ENCODE measurements at places on chromosomes 13 and 19.

DNA sequence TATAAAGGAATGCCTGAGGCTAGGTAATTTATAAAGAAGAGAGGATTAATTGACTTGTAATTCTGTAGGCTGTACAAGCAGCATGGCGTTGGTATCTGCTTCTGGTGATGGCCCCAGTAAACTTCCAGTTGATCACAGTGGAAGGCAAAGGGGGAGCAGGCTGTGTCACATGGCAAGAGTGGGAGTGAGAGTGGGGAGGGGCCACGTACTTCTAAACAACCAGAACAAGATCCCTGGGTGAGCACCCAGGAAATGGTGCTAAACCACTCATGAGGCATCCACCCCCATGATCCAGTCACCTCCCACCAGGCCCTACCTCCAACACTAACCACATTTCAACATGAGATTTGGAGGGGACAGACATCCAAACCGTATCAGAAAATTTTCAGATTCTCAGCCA lies 3.0 kb upstream of the RNF113B start:
- no peak for DNase-seq

DNA sequence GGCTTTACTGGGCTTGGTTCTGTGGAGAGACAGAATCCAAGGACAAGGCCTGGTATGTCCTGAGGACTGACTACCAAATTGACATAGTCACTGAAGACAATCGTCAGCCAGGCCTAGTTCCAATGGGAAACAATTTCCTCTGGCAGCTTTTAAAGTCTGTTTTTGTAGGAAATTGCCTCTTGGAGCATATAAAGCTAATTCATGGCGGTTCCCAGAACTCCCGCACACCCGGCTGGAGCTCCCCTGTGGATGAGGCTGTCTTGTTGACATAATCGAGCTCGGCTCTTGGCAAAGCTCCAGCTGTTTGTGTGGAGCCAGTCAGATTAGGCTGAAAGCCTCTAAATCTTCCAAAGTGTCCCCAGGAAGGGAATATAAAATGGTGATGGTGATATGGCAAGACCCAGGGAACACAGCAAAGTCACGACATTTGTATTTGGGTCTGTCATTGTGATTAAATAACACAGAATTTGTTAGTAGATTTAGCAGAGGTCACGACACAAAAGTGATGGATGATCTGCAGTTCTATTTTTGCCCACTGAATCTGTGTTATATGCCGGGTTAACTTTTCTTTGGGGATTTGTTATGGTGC lies 395.0 kb downstream of the PCDH9 start:
- DNase-seq, result peak; percentile 90

DNA sequence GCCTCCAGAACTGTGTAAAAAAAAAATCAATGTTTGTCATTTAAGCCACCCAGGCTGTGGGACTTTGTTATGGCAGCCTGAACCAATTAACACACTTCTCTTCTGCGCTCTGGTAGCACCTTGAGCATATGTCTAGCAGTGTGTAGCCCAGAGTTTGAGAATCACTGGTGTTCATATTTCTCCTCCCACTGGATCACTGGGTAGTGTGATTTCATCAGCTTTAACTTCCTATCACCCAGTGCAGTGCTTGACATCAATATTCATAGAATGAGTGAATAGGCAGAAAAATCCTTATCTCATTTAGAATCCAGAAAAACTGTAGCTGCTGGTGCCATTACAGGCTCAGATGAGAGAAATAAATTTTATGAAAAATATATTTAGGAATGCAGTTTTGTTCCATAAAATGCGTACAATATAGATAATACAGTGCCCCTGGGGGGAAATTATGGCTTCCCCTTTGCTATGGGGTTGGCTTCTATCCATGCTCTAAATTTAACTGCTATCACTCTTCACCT lies 30.7 kb upstream of the WASF3 start:
- no peak for DNase-seq

DNA sequence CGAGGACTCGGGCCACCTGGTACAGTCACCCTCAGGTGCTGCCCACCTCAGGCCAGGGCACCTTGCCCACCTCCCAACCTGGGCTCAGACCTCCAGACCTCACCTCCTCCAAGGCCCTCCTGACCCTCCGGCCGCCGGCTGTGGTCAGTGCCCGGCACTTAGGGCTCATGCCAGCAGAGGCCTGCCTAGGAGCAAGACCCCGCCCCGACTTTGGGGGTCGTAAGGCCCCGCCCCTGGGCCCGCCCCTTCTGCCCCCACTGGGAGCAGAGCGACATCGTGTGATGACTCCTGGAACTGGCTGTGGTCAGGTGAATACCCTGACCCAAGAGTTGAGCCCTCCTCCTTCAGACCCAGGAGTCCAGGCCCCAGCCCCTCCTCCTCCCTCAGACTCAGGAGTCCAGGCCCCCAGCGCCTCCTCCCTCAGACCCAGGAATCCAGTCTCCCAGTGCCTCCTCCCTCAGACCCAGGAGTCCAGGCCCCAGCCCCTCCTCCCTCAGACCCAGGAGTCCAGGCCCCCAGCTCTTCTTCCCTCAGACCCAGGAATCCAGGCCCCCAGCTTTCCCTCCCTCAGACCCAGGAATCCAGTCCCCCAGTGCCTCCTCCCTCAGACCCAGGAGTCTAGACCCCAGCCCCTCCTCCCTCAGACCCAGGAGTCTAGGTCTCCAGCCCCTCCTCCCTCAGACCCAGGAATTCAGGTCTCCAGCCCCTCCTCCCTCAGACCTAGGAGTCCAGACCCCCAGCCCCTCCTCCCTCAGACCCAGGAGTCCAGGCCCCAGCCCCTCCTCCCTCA lies at the start of gene SBK2:
SBK2 (minus strand) TSS at position 183 of the 790 bp plus-strand sequence. CDS start 839 bp downstream, outside the sequence.
- no peak for DNase-seq

DNA sequence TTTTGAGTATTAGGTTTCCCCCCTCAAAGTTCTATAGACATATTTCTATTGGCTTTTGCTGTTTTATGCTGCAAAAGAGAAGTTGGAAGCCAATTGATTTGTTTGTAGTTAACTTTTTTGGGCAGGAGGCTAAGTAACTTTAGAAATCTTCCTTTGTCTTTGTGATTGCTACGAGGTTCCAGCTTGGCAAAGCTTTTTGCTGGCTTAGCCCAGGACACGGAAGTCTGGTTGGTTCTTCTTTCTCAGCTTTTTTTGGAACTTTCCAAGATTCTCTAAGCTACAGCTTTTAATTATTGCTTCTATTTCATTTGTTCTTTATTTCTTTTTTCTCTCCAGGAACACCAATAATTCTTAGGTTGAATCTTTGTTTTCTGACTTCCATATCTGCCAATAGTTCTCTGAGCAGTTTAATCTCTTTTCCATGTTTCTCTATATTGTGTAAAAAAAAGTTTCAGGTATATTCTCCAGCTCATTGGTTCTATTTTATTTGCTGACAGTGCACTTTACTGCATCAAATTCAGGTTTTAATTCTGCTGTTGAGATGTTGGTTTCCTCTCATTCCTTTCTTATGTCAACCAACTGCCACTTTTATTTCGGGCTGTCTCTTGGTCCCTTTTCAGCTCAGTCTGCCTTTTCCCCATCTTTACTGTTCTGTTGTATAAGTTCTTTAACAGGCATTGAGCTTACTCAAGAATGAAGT lies 27.8 kb downstream of the MBNL2 start:
- DNase-seq, result no peak

DNA sequence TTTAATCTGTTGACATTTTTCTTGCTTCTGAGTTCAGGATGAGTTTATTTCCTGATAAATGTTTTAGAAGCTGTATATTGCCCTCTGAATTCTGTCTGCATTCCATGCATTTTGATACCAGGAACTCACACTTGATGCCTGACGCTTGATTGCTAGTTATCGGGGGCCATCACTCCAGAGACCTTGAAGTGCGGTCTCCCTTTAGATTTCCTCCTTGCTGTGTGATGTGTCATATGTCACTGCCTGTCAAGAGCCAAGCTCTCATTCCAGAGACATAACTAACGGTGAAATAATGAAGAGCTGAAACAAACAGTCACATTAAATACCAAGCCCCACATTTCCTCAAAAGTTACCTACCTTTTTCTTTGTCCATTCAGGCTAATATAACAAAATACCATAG lies 155.5 kb downstream of the TNFSF13B start:
- peak; percentile 2 for DNase-seq

- DNase-seq, result no peak
These were observed 26.5 kb downstream of the LTBP4 start for GRCh38 chr19:40627486-40628279.

- no peak for DNase-seq
These were observed 23.5 kb downstream of the FLT1 start for GRCh38 chr13:28471421-28471820.

DNA sequence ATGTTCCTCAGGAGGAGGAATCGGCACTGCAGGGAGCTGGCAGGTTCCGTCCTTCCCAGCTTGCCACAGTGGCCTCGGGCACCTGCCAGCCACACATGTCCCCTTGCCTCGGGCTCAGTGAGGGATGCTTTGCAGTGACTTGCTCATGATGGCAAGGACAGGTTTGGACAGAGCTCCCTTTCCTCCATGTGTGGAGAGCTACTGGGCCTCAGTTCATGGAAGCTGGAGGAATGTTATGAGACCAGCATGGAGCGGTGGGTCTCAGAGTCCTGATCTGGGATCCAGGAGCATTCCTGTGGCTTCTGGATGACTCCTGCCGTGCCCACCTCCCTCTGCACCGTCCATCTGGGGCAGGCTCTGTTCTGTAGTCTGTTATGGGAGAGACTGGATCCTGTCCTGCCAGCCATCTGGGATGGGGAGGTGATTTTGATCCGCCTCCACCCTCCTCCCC lies 59.2 kb downstream of the SIPA1L3 start:
- DNase-seq, result no peak

GRCh38 chr13:29472332-29472961 lies 123.0 kb downstream of the SLC7A1 start:
- no peak for DNase-seq

- DNase-seq, result no peak
These were observed 11.4 kb downstream of the NFIX start for GRCh38 chr19:13006431-13007281.

- DNase-seq, result no peak
These were observed 84.5 kb downstream of the MBNL2 start for GRCh38 chr13:97306645-97307044.

DNA sequence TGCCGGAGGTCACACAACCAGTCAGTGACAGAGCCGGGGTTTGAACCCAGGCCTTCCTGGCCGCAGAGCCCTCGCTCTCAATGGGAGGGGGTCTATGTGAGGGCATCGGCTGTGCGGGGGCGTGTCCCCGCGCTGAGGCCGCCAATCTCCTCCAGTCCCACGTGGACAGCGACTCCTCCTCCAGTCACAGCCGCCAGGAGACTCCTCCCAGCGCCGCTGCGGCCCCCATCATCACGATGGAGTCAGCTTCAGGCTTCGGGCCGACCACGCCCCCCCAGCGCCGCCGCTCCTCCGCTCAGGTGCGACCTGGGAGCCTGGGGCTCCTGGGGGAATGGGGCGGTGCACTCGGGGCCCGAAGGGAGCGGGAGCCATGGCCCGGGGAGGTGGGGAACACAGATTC lies 6.0 kb downstream of the SPRED3 start:
- peak; percentile 74 for DNase-seq

DNA sequence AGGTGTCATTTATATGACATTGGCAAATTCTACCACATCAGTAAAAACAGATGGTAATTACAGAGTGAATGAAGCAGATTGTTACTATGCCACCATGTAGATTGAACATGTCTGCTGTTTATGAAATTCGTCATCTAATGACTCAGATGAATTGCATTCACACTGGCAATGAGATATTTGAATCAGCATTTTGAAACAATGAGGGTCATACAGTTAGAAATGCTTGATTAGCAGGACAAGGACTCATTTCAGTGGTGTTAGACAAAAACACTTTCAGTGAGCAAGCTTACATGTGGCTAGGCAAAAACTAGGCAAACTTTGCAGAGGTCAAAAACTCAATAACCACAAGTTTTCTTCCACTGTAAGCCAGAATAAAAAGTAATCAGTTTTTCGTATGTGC lies 1165.0 kb downstream of the SLITRK1 start:
- no peak for DNase-seq

DNA sequence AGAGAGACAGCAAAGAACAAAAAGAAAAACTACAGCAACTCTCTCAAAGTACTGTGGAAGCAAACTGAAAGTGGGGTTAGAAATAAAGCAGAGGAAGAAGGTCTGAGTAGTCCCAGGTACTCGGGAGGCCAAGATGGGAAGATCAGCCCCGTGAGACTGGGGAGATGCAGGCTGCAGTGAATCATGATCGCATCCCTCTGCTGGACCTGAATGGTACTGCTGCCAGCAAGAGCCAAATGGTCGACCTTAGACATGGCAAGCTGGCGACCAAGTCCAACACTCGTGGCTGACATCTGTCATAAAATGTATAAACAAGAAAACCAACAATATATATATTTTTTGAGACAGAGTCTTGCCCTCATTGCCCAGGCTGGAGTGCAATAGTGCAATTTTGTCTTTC lies 33.7 kb upstream of the ZNF724 start:
- peak; percentile 33 for DNase-seq

- no peak for DNase-seq
These were observed 4.1 kb downstream of the DLL3 start for GRCh38 chr19:39502640-39503417.

GRCh38 chr19:51830274-51830673 lies 35.3 kb downstream of the FPR3 start:
- no peak for DNase-seq

DNA sequence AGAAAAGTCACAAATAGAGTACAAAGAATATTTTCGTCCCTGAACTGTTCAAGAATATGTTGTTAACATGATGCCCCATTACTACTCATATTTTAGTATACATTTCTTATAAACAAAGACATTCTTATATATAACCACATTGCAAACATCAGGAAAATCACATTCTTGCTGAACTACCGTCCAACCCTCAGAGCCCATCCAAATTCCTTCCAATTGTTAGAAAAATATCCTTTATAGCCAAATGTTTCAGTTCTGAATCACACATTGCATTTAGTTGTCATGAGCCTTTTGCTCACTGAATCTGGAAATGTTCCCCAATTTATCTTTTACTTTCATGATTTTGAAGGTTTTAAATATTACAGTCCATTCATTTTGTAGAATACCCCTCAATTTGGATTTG lies 467.8 kb upstream of the ARGLU1 start:
- DNase-seq, result no peak

DNA sequence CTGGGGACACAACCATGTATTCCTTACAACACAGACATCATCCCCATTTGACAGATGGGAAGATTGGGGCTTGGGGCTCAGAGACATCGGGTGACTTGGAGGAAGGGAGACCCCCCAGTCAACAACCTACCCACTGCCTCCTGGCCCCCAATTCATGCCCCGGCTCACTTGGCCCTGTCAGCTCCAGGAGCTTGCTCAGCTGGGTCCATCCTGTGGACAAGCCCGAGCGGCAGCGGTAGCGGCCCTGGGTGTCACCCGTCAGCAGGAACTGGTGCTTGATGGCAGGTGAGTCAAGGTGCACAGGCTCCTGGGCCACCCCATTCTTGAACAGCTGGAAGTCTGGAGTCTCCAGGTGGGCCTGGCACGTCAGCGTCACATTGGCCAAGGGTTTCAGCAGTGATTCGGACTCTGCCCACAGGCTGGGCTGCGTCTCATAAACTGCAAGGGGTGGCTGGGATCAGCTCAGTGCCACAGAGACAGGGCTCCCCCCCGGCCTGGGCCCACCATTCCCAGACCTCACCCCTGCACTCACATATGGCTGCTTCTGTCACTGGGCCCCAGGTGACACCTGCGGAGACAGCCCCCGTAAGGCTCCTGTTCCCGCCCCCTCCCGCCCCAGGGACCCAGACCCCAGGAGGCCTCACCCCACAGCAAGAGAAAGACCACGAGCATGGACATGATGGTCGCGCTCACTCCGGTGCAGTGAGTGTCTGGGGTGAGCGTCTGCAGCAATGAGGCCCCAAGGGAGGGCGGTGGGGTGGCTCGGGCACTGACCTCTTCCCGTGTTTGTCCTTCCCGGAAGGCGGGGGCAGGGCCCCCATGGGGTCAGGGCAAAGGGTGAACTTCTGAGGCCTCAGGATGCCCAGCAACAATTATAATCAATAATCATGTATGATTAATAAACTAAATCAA lies at the start of gene A1BG:
A1BG (minus strand) TSS at position 733 of the 912 bp plus-strand sequence; CDS start at position 678, 55 bp downstream.
- no peak for DNase-seq

- no peak for DNase-seq
These were observed 257.8 kb downstream of the EFNB2 start for GRCh38 chr13:106277484-106278154.

All from renal pelvis (tissue), 12 donors.